Activated CD4-positive, alpha-beta T cell treated with anti-CD3 and anti-CD28 coated beads, Interleukin-2, amount 10 ng/mL, durations not matched to agents 24 days and 14 days (primary cell): ENCODE measurements at places on chromosomes 6 and 20. TPM values are rescaled to one million over a fixed set of nuclear protein-coding genes. Genes with fewer than 3 reads are reported as not detected.

DNA sequence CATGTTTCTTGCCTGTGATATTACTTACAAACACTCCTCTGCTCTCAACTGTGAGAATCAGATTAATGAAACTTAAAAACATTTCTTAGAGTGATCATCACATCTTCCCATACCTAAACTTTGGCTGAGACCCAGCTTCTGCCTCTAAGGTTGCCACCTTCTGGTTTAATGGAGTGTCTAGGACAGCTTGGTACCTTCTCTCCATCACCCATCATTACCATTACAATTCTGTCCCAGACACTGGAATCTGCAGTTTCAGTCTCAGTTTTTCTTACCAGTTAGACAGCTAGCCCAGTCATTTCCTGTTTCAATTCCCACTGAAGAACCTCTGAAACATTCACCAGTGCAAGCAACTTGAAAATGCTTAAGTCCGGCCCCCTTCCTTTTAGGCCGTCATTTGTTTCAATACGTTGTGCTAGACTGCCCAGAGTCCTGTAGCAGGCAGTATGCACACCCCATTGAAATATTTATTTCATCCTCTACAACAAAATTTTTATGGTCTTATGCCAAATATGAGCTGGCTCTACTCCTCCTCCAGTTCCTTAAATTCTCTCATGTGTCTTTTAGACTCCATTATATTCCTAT is 107.0 kb upstream of the FOXO3 start:
- DNase-seq: no peak

DNA sequence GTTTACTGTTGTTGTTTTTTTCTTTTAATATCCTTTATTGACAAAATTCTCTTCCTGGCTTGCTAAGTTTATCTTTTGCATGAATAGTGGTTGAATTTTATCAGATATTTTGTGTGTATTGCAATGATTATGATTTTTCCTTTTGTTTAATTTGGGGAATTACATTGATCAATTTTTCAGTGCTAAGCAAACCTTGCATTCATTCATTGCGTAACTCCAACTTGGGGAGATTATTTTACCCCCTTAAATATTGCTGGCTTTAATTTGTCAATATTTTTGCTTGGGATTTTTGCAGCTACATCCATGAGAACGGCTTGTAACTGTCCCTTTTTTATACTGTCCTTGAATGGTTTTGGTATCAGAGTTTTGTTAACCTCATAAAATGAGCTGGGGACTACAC is 63.4 kb downstream of the SERAC1 start:
- DNase-seq: no peak

DNA sequence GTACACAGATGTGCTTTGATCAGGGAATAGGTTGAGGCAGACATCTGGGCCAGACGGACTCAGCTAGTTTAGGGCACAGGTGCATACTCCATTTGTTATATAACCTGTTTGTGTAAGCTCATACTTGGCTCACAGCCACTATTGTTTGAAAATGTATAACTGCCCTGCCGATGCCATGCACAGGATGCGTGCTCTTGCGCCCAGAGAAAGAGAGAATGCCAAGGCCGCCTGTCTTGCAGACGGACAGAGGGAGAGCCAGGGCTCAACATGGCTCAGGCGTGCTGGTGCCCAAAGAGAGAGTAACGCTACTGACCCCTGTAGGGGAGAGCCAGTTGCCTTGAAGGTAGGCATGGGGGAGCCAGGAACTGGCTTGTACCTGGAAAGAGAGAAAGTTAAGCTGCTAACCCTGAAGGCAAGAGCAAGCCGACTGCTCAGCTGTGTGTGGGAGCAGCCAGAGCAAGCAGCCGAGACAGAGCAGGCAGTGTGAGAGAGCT is 57.7 kb downstream of the FAM229B start:
- no peak for DNase-seq

Gene SLC44A4
- 0.21 TPM in 1 of 2 replicates, not detected in the other for total RNA-seq

Gene ZKSCAN4
- total RNA-seq: 3.8 and 4.9 TPM in 2 replicates
